Gastroesophageal sphincter (tissue), 4 donors: ENCODE measurements at places on chromosomes 1 and 21. TPM values are rescaled to one million over a fixed set of nuclear protein-coding genes. Genes with fewer than 3 reads are reported as not detected.

Gene SPATA1
- total RNA-seq: not detected

Gene CBR3
- 16.7 TPM for total RNA-seq

Gene LCE3E
- not detected for total RNA-seq

Gene LIN28A
- total RNA-seq: not detected

Gene PBXIP1
- 205 TPM for total RNA-seq

Gene GLIS1
- total RNA-seq: not detected

Gene CBS
- 9.7 TPM for total RNA-seq

Gene LHX8
- not detected for total RNA-seq

Gene S100A7A
- 0.16 TPM for total RNA-seq

Gene S100A7
- total RNA-seq: not detected

Gene KCNK2
- total RNA-seq: 1.1 TPM

GRCh38 chr1:39105061-39105840, 79.1 kb downstream of the NDUFS5 start:
- peak; percentile 90 for ATAC-seq

GRCh38 chr1:245677461-245678240, 522.9 kb downstream of the KIF26B start:
- ATAC-seq: no peak

GRCh38 chr1:70140343-70140742, 65.0 kb downstream of the LRRC40 start:
- peak; percentile 51 for ATAC-seq

- no peak for ATAC-seq
These were observed 346.9 kb upstream of the DAB1 start for GRCh38 chr1:57770772-57771171.

DNA sequence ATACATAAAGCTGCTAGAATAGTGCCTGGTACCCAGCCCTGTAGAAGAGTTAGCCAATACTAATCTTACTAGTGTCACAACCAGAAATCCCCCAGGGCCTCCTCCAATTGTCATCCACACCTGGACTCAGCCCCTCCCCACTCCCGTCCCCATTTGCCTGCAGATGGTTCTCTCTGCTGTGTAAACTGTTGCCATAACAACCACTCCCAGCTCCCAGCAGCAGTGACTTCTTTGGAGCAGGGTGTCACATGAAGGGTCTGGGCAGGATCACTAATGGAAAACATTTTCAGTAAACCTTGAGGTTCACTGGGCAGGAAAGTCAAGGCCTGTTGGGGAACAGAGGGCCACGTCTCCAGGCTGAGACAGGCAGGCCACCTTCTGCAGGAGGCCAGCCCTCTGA, 126.0 kb upstream of the IPO9 start:
- no peak for ATAC-seq

- no peak for ATAC-seq
These were observed 10.4 kb downstream of the SLC66A1 start for GRCh38 chr1:19322481-19322880.

- no peak for ATAC-seq
These were observed 2.6 kb downstream of the FUCA1 start for GRCh38 chr1:23865543-23865930.

DNA sequence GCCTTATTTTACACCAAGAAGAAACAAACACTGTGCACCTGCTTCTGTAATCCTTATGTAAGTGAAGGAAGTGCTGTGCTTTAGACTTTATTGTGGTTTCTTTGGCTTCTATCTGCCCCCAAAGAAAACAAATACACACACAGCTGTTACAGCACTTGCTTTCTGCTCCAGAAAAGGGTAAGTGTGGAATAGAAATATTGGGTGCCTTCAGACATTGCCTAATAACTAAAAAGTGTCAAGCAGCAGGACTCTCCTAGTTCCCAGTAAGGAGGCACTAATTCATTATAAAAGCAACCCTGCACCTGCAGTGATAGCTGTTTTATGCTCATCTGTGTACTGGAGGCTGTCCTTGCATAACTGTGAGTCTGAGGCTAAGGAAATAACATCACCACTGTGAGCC, 23.4 kb upstream of the PRRX1 start:
- ATAC-seq: no peak

GRCh38 chr1:110360431-110360830, 21.3 kb downstream of the RBM15 start:
- no peak for ATAC-seq

DNA sequence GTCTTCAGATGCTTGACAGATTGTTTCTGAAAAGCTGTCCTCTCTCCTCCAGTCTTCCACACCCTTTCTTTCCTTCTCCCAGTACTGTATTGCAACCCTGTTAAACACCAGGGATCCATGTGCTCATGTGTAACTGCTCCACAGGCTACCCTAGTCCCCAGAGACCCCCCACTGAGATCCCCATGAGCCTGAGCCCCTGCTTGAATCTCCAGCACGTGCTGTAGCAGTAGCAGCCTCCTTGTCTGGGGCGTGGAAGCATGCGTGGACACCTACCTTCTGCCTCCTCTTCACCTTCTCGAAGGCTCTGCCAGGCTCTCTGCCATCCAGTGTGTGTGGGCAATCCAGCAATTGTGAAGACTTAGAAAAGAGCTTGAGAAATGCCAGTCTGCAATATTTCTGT, 25.2 kb downstream of the GPR137B start:
- ATAC-seq: no peak

- no peak for ATAC-seq
These were observed 150.9 kb downstream of the RERE start for GRCh38 chr1:8666389-8667167.

- no peak for ATAC-seq
These were observed 37.3 kb downstream of the IFNAR1 start for GRCh38 chr21:33362044-33362555.

DNA sequence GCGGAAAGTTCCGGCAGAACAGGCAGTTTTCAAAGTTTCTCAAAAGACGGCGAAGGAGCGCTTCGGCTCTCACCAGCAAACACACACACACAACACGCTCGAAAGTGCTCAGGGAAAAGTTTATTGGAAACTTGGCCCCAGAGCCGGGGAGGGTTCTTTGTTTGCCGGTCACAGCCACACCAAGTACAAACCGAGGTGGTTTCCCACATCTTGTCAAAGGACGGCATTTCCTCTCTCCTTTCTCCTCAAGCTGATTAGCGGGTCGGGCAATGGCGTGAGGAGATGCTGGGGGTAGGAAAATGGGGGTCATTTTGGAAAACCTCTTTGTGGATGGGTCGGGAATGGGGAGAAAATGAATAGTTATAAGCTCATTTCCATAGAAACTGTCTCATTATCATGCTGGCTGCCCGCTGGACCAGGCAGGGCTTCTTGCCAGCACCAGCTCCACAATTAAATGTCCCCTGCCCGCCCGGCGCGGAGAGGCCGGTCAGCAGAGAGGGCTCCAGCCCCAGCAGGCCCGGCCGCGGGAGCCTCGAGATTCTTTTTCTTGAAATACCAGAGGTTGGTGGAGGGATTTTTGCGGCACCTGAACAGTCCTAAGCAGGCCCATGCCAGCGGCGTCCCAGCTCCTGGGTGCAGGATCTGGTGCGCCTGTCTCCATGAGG, 92.3 kb downstream of the PRDM16 start:
- ATAC-seq: no peak

GRCh38 chr1:86069757-86070145, 86.8 kb downstream of the COL24A1 start:
- no peak for ATAC-seq

- no peak for ATAC-seq
These were observed 9.6 kb downstream of the ACTRT2 start for GRCh38 chr1:3030663-3031381.

GRCh38 chr1:36123356-36123755, 1.7 kb downstream of the COL8A2 start:
- peak; percentile 21 for ATAC-seq

DNA sequence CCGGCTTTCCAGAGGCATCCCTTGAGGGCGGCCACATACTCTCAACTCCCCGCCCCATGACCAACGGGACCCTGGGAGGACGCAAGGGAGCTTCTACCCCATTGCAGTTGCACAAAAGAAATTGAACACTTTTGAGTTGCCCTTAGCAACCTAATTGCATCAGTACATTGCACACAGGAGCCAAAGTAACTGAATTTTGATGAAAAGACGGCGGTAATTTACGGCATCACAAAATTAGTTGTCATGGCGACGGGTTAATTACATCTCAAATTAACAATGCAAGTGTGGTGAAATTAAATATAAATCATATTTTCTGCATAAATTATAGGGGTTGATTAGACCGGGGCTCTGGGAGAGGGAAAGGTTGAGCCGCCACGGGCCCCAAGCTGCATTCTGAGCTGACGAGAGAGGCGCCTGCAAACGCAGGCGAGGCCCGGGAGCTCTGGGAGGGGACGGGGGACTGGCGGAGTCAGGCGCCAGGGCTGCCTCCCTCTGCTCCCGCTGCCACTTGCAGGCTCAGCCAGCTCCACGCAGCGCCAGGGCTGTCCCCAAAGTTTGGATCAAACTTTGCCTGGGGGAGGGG, 61.4 kb downstream of the CASZ1 start:
- no peak for ATAC-seq

DNA sequence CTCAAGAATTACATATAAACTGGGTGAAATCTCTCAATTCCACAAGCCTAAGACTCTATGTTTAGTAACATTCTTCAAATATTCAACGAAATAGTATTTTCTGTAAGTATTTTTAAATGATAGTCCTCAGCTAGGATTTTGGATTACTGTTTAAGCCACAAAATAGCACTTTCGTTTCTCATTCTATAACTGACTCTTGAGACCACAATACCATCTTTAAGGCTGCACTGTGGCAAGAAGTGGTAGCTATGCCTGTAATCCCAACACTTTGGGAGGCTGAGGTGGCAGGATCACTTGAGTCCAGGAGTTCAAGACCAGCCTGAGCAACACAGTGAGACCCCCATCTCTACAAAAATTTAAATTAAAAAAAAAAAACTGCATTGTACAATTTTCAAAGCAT, 126.7 kb downstream of the CDC42BPA start:
- ATAC-seq: no peak
